ENCODE measurements at places on chromosomes 6 and 20.

GRCh38 chr20:7323957-7324356 is 556.5 kb downstream of the BMP2 start:
- DNase-seq: no peak

DNA sequence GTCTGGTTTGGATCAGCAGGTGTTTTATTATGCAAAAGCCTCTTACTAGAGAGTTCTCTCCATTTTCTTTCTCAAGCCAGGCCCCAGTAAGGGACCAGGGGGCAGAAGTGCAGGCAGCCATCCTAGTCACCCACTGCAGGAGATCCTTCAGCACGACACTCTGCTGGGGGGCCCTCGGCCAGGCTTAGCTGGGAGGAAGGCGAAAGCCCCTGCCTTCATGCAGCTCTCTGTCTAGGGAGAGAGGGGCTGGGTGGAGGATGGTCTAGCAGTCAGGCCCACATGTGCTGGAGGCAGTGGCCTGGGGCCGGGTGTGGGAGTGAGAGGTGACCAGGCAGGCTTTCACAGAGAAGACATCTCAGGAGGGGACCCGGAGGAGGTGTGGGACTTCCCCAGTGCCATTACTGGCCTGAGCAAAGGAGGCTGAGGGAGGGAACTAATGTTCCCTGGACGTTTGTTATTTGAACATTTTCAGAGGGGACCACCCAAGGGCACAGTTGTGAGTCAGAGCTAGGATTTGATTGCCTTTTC is 33.5 kb upstream of the VSTM2L start:
- DNase-seq: no peak

GRCh38 chr20:43936805-43937204 is 22.2 kb downstream of the TOX2 start:
- no peak for DNase-seq

GRCh38 chr6:5695260-5696245 is 311.2 kb downstream of the NRN1 start:
- no peak for DNase-seq

DNA sequence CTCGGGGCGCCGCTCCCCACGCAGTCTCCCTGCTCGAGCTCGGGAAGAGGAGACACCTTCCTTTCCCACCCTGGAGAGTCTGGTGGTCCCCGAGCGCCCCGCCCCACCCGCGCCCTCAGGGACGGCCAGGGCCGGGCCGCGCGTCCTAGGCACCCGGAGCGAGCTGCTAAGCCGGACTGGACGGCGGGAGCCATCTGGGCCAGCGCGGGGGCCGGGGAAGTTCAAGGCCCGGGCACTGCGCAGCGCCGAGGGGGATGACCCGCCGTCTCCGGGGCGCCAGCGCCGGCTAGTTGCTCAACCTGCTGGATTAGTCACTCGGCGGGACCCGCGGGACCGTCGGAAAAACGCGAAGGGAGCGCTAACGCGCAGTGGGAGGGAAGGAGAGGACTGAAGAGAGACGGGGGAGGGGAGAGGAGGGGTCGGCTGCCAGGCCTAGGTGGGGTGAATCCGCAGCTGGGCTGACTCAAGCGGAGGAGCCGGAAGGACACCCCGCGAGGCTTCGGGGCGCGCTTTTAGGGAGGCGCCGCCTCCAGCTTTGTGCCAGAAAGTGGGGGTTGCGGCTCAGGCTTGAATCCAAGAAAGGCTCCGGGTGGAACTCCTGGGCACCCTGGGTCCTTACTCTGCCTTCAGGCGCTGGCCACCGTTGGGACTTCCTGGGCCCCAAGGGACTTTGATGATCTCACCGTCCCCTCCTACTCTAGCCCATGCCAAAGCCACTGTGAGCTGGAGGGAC is 75.7 kb upstream of the FOXP4 start:
- no peak for DNase-seq

- DNase-seq: peak; percentile 48
Observed at GRCh38 chr6:73394577-73395354, at the start of gene DDX43. TSS of gene DDX43 (plus strand) at chr6:73394828. CDS start at chr6:73394906, 78 bp downstream.

DNA sequence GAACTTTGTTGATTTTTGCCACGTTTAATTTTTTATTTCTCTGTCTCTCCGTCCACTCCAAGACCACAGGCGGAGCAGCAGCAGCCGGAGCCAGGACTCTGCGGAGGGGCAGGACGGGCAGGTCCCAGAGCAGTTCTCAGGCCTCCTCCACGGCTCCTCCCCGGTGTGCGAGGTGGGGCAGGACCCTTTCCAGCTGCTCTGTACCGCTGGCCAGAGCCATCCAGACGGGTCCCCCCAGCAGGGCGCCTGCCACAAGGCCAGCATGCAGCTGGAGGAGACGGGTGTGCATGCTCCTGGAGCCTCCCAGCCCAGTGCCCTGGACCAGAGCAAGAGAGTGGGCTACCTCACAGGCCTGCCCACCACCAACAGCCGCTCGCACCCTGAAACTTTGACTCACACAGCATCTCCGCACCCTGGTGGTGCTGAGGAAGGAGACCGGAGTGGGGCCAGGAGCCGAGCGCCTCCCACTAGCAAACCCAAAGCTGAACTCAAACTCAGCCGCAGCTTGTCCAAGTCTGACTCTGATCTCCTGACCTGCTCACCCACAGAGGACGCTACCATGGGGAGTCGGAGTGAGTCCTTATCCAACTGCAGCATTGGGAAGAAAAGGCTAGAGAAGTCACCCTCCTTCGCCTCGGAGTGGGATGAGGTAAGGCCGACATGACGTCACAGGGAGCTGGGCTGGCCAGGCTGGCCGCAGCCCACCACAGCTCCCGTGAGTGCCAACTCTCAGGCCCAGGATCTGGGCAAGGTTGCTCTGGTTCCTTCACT is 123.5 kb downstream of the TCP11 start:
- no peak for DNase-seq

GRCh38 chr20:18712882-18713281 is 100.7 kb upstream of the SCP2D1 start:
- no peak for DNase-seq

Data from effector memory CD4-positive, alpha-beta T cell (primary cell).